A673 (cell line): ENCODE measurements at places on chromosomes 1 and 21. TPM values are rescaled to one million over a fixed set of nuclear protein-coding genes. Genes with fewer than 3 reads are reported as not detected.

DNA sequence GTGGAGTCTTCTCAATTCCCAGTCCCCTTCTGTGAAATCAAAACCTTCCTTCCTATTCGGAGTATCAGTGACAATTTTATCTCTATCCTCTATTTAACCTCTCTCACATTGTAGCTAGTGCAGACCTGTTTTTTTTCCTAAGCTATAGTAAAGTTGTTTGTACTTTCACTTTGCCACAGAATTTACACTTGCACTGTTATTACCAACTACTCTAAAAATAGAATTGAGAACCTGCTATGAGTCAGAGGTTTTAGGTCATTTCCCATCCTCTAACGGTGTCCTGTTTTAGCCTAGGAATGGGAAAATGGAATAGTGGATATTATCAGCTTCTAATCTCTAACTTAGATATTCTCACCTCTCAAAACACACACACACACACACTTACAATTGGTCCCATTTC is 862.7 kb downstream of the NCAM2 start:
- no peak for DNase-seq

Gene ADAMTS4
- 28.6 and 31.6 TPM in 2 replicates for total RNA-seq

Gene EPHA8
- not detected in 2 replicates for total RNA-seq

- DNase-seq: no peak
Measured at GRCh38 chr1:74592580-74593355, 80.4 kb upstream of the LRRC53 start.

DNA sequence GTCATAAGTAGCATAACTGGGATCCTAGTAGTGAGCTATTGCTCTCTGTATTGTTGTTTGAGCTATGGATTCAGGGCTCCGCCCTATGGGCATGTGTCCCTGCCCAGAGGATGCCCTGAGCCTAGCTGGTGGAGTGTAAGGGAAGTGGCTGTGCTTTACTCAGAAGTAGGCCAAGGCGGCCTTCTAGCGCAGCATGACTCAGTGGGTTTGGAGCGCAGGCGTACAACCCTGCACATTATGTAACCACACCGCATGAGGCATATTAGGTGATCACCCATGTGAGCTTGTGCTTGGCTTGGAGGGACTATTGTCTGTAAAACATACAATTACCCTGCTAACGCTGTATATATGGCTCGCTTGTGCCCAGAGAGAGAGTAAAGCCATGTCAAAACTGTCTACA is 11.1 kb upstream of the UBE2U start:
- no peak for DNase-seq

Gene VPS13D
- total RNA-seq: 26.0 and 32.5 TPM in 2 replicates
